ENCODE measurements at places on chromosomes 5 and 9.

DNA sequence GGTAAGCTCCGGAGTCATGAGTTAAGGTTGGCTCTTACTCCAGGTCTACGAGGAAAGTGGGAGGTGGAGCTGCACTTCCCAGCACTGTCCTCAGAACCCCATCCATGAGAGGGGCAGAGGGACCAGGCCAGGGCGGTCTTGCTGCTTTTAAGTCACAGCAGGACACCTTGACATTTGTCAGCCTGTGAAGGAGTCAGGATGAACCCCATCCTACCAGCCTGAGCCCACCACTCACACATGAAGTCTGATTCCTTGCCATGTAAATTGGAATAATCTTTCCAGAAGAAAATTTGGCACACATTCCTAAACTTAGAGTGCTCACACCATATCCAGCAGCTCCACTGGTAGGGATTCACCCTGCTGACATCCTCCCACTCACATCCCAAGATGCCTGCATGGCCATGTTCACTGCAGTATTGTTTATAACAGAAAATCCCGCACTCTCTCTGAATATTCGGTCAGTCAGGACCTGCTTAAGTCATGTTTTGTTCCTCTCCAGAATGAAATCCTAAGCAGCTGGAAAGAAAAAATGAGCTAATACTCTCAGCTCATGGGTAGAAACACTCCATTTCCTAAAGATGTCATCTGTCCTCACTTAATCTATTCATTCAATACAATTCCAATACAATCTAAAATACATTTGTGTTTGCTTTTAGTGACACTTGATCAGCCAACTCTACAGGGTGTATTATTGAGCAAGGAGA is 79.3 kb upstream of the COL5A1 start:
- no peak for DNase-seq

GRCh38 chr5:141434006-141434405 is 3.7 kb downstream of the PCDHGA12 start:
- no peak for DNase-seq

DNA sequence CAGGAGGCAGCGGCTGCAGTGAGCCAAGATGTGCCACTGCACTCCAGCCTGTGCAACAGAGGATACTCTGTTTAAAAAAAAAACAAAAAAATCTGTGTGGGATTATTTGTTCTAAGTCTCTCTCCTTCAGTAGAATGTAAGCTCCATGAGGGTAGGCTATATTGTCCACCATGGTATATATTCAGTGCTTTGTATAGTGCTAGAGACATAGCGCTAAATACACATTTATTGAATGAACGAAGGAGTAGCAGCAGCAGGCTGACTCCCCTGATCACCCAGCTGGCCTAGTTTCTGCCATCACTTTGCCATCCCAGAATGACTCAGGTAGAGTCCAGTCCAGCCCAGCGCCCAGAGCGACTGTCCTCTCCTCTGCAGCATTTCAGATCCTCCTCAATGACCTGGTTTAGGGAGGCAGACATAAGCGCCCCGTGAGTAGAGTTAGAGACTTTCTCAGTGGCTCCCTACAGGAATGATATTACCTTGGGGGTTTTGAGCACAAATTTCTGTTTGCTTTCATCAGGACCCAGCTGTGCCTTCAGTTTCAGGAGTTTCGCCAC is 716 bp downstream of the HARS1 start:
- DNase-seq, result no peak

GRCh38 chr5:138469540-138470321 is 4.5 kb downstream of the EGR1 start:
- peak; percentile 78 for DNase-seq

DNA sequence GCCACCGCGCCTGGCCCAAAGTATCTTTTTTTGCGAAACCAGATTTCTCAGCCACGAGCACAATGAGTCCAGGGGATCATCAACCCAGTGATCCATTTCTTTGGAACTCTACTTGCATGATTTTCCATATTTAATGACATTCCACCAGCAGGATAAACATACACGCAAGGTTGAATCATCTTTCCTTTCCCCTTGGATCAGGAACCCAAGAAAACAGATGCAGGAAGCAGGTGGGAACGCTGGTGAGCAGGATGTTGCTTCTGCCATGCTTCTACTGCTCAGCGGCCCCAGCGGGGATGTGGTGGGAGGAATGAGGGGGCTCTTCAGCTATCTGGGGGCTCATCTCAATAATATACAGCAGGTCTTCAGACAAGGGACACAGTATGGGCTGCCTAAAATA is 118.2 kb downstream of the SEC61B start:
- DNase-seq, result no peak

GRCh38 chr9:101566904-101567724 is 27.7 kb downstream of the PPP3R2 start:
- DNase-seq, result peak; percentile 29

- DNase-seq, result no peak
Measured at GRCh38 chr9:99663856-99664255, 157.8 kb upstream of the NR4A3 start.
